Right ventricle myocardium superior (tissue), 1 donor: ENCODE measurements at places on chromosomes 12 and 14. TPM values are rescaled to one million over a fixed set of nuclear protein-coding genes. Genes with fewer than 3 reads are reported as not detected.

SVOP gene
- 3.0 TPM for total RNA-seq

ADAM21 gene
- total RNA-seq, result 0.48 TPM

COQ10A gene
- 153 TPM for total RNA-seq

KCNA5 gene
- total RNA-seq, result 3.1 TPM

TC2N gene
- total RNA-seq, result 11.1 TPM

ANKRD33 gene
- not detected for total RNA-seq

TXNDC16 gene
- 3.1 TPM for total RNA-seq

TBX5 gene
- total RNA-seq, result 66.6 TPM

- no peak for DNase-seq
Observed at GRCh38 chr12:56601503-56601902, 28.6 kb downstream of the BAZ2A start.

- DNase-seq, result no peak
Observed at GRCh38 chr14:101179691-101180211, 276.2 kb upstream of the RTL1 start.

GRCh38 chr12:124123296-124124000 is 150.4 kb downstream of the ZNF664 start:
- DNase-seq, result no peak

GRCh38 chr14:51248016-51248987 is 8.3 kb downstream of the TMX1 start:
- no peak for DNase-seq

GRCh38 chr12:130170611-130171010 is 8.3 kb downstream of the FZD10 start:
- no peak for DNase-seq

DNA sequence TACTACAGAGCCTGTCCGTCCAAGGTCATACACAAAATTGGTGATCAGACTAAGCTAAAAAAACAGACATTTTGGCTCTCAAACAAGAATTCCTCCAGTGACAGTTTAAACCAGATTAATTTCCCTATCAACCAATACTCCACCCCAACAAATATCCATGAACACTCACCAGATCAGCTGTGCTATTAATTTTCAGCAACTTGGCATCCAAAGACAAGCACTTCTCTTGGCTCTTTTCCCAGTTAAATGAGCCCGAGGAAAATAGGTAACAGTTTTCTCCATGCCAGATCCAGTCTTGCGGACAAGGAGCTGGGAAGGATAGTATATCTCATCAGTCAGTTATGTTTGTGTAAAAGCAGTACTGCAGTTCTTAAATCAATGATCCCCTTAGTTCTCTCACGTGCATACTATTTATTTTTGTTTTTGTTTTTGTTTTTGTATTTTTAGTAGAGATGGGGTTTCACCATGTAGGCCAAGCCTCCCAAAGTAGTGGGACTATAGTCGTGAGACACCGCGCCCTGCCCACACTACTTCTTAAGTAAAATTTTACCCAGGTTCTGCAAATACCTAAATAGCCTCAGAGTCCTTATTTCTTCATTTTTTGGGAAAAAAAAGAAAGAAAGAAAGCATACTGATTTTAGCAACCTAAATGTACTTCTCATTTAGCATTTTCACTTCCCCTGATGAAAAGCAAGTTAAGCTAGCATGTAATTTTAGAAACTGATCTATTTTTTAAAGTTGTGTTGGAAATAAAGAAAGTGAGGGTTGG is 11.1 kb downstream of the OLR1 start:
- no peak for DNase-seq

DNA sequence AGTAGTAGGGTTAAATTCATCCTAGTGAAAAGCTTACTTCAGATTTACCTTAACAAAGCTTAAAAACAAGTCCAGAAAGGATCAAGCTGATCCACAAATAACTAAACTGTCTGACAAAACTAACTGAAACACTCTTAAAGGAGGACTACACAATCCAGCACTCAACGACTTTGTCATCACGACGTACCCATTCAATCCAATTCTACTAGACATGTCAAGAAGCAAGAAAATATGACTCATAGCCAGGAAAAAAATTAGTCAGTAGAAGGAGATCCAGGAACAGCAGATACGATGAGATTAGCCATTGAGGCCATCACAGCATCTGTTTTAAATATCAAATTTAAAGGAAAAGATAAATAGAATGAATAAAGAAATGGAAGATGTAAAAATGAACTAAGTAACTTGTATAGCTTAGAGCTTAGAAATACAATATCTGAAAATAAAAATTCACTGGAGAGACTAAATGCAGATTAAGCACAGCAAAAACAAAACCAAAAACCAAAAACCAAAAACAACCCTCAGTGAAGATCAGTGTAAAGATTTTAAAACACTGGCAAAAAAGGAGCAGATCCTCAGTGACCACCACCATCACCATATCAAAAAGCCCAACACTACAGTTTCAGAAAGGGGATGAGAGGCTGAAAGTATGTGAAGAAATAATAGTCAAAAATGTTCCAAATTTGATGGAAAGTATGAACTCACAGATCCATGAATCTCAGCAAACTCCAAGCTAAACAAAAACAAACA is 95.0 kb upstream of the CCND2 start:
- DNase-seq, result no peak

DNA sequence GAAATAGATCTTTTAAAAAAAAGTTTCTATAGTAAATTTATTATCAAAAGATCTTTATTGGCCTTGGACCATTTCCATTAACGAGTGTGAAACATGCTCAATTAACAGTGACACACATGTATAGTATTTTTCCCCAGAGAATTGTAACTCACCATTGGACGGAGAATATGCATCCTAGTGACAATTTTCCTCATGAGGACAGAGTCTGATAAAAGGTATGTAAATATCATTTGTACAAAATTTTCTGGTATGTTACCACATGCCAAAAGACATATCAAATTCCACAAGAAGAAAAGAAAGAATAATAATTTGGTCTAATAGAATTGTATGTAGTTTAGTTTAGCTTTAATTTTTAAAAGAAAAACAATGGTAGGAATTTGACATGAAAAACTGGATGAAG is 1096.0 kb upstream of the FLRT2 start:
- no peak for DNase-seq

DNA sequence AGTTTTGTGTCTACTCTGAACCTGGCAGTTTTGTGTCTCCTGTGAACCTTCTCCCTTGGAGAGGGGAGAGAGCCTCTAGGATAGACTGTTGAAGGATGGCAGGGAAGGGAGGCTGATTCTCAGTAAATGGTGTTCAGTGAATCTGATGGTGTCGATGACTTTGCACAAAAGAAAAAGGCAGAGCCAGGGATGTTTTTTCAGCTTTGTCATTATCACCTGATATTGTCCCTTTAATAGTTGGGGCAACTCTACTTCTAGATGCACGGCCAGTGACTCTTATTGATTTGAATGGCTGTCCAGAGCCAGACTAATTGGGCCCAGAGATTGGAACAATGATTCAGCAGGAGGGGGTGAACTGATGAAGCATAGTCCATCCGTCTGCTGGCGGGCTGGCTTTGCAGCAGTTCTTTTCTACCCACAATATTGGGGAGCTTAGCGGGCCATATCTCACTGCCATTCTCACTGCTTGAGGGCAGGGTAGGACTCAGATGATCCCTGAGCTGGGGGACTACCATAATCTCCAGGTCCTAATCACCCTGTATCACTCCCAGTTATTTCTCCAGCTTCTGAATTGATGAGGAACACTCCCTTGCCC is 93.1 kb downstream of the ADCK1 start:
- DNase-seq, result no peak

DNA sequence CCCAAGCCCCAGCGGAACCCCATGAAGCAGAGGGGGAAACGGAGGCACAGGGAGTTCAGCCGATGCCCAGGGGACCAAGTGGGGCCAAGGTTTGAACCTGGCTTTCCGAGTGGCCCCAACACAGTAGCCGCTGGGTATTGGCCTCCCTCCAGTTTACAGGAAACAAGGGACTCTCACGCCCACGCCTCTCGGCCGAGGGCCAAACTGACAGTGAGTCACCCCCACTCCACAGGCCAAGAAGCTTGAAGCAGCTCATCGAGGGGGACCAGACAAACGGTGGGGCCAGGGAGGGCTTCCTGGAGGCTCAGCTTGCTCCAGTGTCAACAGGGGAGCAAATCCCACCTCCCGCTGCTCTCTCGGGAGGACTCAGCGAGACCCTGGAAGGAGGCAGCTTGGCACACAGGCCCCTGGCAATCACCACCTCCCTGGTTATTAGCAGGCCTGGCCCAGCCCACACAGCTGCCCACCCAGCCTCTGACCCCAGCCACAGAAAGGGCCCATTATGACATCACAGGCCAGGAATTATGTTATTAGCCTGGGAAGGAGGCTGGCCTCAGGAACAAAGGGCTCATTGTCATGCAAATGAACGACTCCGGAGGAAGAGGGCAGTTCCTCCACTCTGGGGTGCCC is 54.6 kb downstream of the NCOR2 start:
- DNase-seq, result peak; percentile 92

- no peak for DNase-seq
Observed at GRCh38 chr12:53051881-53052412, 2.1 kb downstream of the TNS2 start.

- no peak for DNase-seq
Observed at GRCh38 chr12:107236824-107237511, 143.6 kb upstream of the CRY1 start.

GRCh38 chr12:6189028-6189427 is 11.2 kb upstream of the CD9 start:
- DNase-seq, result no peak

DNA sequence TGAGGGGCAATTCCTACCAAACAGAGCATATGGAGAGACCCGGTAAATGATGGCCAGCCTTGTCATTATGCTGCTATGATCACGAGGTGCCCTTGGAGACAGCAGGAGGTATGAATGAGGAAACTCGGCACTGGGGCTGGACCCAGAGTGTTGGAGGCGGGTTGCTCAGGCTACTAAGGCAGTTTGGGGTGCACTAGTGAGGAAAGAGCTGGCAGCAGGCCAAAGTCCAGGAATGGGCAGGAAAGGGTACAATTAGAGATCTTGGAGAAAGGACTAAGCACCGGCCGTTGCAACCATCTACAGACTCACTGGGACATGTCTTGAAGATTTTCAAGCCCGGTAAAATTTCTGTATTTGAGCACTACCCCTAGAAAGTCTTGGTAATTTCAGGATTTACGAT is 54.3 kb downstream of the CD9 start:
- no peak for DNase-seq

DNA sequence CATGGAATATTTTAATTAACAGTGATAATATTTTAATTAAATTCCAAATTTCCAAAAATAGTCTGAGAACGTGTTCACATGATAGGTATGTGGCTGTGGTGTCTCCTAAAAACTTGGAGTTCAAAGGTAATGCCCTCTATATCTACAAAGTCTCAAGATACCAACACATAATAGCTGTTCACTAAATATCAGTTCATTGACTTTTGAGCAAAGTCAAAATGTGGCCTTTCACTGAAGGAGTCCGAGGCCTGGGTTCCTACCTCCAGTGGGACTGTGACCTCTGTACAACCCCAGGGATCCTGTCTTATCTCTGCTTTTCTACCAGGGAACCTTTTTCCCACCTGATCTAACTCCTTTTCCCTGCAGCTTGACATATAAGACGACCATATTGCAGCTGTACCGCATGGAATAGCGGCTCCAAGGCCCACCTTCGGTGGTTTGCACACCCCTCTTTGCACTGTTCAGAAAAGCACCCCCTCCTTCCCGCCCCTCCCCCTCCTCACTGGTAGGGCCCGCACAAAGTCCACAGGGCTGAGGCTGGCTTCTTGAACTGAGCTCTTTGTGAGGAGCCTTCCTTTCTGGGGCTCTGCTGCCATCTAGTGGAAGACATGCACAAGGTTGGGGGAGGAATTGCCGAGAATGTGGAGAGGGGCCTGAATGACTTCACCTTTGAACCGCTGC is 3.1 kb downstream of the CCND2 start:
- peak; percentile 85 for DNase-seq
